ENCODE measurements at places on chromosomes 4 and X.

- DNase-seq: no peak
Measured at GRCh38 chrX:104118765-104119164, 6.4 kb downstream of the ZCCHC18 start.

DNA sequence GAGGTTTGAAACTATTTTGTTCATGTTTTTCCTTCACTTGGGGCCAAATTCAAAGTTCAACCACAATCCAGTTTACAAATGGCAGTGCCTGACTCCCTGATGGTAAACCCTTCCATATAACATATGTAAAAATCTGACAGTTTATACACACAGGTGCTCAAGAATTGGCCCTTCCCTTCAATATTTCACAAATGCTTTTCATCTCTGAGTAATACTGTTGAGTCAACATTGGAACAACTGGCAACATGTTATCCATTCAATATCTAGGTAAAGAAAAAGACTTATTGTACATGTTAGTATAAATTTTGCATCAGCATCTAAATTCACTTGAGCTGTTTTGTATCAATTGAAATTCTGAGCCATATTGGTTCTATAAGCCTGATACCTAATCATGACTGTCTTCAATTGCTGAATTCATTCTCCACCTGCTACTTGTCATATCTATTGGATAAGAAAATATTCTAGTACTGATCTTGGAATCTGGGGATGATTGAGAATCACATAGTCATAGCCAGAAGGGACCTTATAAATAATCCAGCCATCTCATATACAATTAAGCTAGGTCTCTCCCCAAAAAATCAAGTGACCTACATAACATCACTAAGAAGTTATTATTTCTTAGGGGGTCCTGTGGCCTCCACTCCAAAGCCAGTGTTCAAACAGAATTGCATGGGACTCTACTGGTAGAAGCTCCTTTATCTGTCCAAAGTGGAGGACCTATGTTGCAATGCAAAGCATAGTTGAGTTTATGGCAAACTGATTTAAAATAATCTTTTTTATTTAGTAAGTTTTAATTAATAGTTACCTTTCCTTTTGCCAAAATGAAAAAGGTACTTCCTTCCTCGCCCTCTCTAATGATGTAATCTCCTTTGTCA, 61.9 kb downstream of the PRKG2 start:
- DNase-seq: no peak

GRCh38 chr4:185508181-185508580, 27.1 kb downstream of the PDLIM3 start:
- no peak for DNase-seq

DNA sequence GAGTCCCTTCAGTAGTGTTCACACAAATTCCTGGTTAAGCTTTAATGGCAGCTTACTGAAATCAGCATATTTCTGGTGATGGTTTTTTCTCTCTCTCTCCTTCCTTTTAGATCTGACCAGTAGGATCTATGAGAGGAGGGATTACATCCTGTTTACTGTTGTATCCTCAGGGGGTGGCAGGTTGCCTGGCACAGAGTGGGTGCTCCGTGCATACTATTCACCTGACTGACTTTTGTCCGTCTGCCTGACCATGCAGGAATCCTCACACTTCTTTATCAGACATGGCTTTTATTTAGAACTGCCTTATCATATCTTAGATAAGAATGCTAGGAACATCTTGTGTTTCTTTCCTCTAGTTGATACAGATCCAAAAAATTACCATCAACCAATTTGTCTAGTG, 29.6 kb downstream of the MCUB start:
- no peak for DNase-seq

- no peak for DNase-seq
Measured at GRCh38 chrX:16042980-16043379, 80.4 kb upstream of the GRPR start.

DNA sequence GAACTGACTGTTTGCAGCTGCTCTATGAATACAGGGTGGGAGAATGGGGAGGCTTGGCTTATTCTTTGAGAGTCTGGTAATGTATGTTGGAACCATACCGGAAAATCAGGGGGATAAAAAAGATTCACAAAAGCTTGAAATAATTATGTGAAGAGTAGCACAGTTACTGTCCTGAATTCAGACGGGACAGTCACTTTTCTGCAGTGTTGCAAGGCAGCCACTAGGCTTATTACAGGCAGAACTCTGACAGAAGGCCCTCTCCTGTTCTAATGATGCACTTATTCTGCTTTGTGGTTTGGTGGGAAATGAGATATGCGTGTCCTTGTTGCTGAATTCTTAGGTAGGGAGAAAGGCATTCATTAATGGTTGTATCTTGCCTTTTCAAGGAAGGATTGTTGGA, 37.2 kb downstream of the GUCY1B1 start:
- DNase-seq: no peak

DNA sequence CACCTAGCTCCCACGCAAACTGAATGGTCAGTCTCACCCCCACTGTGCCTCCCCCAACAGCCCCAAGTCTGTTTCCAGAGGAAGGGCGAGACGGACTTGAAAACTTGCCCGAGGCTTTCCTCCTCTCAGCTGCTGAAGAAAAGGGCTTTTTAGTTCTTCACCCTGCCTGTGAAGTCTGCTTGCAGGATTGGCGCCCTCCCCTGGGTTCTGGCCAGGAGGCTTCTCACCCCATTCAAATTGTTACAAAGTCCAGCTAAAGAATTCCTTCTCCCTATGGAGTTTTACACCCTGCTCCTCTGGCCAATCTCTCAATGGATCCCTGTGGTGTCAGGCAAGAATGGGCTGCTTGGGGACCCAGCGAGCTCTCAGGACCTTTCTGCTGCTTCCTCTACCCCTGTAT, 241.0 kb downstream of the AFF2 start:
- no peak for DNase-seq

DNA sequence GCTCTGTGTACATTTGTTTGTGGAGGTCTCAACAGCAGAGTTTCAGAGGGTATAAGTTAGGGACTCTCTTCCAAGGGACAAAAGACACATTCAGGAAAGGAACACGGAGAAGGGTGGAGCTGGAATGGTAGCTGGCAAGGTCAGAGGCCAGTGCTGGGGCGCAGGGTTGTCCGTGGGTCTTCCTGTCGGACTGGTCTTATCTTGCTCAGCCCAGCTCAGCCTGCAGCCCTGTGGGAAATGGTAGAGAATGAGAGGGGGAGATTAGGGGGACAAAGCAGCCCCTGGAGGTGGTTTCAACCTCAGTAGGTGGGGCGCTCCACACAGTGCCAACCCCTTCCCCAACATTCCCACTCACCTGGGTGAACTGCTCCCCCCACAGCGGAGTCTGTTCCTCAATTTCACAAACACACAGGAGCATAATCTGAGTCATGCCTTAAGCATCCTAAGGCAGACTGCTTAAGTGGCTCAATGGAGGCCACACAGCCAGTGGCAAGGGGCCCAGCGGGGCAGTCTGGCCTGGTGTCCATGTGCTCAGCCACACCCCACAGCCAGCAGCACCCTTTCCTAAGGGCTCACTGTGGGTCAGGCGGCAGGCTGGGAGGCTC, 6.9 kb upstream of the HDAC6 start:
- DNase-seq: no peak

DNA sequence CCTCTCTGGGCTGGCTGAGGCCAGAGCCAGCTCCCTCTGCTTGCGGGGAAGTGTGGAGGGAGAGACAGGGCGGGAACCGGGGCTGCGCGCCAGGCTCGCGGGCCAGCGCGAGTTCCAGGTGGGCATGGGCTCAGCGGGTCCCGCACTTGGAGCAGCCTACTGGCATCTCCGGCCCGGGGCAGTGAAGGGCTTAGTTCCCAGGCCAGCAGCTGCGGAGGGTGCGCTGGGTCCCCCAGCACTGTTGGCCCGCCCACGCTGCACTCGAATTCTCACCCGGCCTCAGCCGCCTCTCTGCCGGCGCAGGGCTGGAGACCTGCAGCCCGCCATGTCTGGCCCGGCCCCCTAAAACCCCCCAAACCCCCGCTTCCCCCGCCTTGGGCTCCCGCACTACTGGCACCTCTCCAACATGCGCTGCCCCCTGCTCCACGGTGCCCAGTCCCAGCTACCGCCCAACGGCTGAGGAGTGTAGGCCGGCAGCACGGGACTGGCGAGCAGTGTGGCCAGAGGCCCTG, 33.8 kb upstream of the FAT4 start:
- no peak for DNase-seq

DNA sequence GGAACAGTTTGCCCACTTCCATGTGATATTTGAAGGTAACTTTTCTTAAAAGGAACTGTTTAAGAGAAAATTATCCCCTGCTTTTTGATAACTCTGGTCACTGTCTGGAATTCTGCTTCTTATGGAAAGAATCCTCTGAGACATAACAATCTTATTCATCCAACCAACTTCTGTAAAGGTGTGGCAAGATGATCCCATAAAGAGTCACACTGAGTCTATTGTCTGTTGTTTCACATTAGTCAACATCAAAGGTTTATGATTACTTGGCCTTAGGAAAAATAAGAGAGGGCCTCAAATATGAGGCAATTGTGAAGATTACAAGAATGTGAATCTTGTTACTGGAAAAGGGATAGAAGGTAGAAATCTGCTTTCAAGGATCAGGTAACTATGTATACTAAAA, 88.0 kb upstream of the MAGEB18 start:
- no peak for DNase-seq

- DNase-seq: no peak
Measured at GRCh38 chr4:85005865-85006377, 39.4 kb upstream of the WDFY3 start.

DNA sequence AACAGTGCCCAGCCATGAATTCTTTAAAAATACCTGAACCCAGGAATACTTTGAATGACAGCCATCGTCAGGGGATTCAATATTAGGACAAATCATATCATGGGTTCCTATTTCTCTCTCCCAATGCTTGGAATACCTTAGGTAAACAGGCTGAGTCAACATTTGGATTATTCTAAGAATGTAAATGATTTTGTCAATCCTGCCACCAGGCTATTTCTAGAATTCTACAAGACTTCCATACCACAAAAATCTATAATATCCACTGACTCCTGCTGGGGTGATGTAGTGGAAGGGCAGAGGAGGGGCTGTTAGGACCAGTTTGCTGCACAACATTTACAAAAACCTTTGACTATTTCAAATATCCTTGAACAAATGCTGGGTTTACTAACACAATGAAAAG, 65.2 kb downstream of the IGFBP7 start:
- no peak for DNase-seq

DNA sequence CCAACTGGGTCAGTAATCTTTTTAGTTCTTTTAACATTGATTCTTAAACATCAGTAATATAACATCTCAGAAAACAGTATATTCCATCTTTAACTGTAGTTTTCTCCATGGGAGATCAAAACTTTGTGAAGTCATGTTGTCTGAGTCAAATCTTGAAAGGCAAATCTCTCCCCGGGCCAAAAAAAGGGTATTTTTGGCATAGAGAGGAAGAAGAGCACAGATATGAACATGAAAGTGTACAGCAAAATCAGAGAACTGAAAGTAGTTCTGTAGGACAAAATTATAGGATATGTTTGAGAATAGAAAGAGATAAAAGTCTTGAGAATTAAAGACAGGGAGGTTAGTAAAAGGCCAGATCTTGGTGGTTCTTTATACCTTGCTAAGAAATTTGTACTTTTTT, 176.4 kb upstream of the GYPA start:
- DNase-seq: no peak

Measured in lung (tissue), 17 donors.